Right ventricle myocardium superior (tissue), 1 donor: ENCODE measurements at places on chromosomes 2 and 18.

GRCh38 chr2:2877427-2877826, 500.2 kb downstream of the EIPR1 start:
- no peak for DNase-seq

DNA sequence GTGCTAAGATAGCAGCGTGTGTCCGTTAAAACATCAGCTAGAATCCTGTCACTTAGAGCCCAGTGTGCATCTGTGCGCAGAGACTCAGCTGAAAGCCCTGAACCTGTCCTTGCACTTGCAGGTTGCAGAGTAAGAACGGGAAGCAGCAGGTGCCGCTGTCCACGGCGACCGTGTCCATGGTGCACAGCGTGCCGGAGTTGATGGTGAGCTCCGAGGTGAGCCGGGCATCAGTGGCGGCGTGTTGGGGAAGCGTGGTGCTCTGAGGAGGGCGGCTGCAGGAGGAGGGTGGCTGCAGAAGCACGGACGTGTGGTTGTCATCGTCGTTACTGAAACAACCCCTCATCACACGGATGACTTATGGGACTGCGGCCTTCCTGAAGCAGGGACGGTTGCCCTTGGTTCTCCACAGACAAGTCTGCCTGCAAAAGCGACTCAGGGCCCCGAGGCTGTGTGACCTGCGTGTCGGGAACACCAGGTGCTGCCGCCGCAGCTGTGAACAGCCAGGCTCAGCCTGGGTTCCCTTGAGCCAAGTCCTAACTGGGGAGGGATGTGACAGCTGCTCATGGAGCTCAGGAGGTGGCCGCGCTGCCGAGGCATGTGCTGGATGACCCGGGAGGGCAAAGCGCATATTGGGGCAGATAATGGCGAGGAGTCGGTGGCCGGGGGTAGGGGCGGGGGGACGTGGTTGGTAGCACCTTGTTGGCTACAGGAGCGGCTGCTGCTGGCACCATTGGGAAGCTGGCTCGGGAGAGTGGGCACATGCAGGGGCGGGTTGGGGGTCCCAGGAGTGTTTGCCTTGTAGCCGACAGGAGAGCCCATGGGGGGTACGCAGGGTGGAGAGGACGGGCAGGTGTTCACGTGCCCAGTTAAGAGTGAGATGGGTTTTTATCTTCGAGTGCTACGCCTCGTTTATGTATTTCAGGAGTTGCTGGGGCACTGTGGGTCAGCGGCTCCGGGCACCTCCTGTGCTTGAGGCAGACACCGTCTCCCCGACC, 16.6 kb downstream of the CTDP1 start:
- DNase-seq, result no peak

GRCh38 chr2:85240055-85240454, 87.7 kb downstream of the TGOLN2 start:
- DNase-seq, result peak; percentile 52

- no peak for DNase-seq
These were observed 134.3 kb downstream of the SOCS6 start for GRCh38 chr18:70423120-70423519.

DNA sequence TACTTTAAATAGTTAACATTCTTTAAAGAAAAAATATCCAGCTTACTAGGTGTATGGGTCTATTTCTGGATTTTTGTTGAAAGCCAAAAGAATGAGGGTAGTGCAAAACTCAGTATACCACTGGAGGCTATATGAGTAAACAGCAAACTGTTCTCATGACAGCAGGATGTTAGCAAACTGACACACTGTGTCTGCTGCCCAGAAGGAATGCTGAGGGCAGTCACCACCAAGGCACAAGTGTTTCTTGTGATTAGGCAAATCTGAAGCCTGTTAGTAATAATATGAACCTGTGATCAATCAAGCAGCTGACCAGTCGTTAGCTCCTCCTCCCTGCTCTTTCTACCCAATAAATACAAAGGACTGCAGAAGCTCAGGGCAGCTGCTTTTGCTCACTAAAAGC, 50.5 kb upstream of the SULT1C3 start:
- DNase-seq, result no peak

DNA sequence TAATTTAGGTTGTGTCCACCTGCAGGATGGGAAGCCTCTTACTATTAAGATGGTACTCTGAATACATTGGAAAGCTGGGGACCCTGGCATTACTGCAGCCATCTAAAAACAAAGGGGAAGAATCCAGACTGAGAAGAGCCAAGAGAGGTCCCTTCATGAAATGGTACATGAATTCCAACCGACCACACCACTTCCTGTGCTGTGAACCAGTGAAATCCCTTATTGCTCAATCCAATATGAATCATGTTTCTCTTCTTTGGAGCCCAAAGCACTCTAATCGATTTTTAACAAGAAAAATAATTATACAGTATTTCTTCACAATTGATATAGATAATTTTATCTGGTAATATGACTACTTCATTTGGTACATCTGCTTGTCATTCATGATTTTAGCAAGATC, 479.7 kb upstream of the RAB6C start:
- DNase-seq, result no peak

- no peak for DNase-seq
These were observed 222.8 kb downstream of the FBXO15 start for GRCh38 chr18:73924836-73925235.

DNA sequence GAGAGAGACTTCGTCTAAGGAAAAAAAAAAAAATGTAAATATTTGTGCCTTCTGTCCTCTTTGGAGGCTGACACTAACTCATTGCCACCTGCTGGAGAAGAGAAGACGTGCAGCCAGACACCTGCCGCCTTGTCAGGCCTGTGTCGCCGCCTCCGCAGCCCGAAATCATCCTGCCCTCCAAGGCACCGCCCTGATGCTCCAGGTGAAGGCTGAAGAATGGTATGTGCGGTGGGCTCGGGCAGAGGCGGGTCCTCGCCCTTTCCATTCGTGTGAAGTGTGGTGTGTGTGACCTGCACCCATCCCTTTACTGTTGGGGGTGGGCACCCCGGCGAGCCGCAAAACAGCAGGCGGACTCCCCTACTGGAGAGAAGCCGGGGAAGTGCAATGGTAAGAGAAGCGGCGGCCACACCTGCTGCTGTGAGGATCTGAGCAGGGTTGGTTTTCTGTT, 60.4 kb downstream of the FAM161A start:
- DNase-seq, result peak; percentile 61

- DNase-seq, result no peak
These were observed 135.4 kb downstream of the PTH2R start for GRCh38 chr2:208541989-208542464.

DNA sequence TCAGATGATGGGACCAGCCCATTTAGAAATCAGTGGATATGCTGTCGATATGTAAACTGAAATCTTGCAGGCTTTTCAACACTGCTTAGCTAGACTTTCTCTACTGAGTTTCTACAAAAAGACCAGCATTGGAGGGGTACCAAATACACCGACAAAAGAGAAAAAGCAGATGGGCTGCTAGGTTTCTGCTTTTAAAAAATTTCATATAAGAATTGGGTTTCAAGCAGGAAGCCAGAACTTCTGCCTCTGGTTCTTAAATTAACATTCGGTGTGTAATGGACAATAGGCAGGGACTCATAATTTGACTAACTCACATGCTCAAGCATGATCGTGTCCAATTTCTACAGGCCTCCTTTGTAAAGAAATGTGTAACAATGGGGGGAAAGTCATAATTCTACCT, 3.1 kb downstream of the ARL4C start:
- no peak for DNase-seq

DNA sequence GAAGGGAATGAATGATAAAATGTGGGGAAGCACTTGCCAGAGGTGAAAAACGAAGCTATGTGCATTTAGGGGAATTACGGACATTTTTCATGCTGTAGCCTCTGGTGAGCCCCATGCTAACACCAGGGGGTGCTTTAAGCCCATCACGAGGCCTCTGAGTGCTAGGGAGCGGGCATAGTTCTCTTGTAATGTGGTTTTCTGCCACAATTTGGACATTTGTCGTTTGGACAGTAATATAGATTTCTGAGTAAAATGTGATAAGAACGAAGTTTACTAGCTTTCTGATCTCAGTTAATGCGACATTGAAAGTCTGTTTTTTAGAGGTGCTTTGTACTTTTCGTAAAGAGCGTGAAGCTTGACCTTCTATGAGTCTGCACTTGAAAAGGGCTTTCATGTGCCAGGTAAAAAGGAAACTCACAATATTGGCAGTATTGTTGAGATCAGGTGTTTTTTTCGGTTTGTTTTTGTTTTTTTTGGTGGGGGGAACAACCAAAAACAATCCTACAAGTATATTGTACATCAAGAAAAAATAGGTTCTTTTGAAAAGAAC, 50.6 kb downstream of the TRAF3IP1 start:
- DNase-seq, result peak; percentile 67

DNA sequence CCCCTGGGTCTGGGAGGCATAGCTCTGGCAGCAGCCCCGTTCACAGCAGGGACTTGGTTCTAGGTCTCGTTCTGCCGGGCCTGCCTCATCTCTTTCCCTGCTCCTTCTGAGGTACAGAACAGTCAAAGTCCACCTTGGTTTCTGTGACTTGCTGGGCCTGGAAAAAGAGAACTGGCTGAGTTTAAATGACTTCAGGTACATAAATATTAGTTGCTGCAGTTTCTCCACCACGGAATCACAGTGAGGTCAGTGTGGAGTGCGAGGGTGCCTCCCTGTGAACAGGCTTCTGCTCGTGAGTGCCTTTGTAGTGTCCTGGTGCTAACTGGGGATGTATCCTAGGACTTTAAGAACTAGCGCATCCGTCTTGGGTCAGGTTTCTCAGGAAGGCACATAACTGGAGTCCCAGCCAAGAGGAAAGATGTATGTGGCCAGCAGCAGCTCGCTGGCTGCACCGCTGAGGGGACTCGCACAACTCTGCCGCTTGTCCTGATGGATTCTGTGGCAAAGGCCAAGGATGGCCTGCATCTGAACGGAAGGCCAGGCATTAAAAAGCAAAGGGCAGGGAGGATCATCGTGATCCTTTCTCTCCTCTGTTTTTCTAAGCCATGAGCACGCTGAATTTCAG, 188.6 kb downstream of the SH3RF3 start:
- no peak for DNase-seq

- DNase-seq, result no peak
These were observed 301.8 kb downstream of the C1D start for GRCh38 chr2:67760995-67761394.

DNA sequence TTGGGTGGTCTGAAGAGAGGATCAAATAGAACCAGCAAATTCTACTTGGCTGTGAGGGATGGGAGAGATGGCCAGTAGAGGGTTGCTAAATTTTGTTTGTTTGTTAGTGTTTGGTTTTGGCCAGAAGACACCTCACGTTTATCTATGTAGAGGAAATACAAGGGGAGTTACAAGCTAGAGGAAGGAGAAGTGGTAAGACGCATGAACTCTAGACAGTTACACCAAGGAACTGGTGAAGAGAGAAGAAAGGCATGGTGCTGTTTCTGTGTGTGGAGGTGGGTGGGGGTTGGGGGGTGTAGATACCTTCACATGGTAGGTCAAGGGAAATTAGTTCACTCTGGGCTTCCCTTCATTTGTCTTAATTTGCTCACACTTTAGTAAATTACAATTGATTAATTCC, 25.6 kb downstream of the RASGRP3 start:
- no peak for DNase-seq
